ENCODE measurements at places on chromosomes 7 and 10. TPM values are rescaled to one million over a fixed set of nuclear protein-coding genes. Genes with fewer than 3 reads are reported as not detected.

DNA sequence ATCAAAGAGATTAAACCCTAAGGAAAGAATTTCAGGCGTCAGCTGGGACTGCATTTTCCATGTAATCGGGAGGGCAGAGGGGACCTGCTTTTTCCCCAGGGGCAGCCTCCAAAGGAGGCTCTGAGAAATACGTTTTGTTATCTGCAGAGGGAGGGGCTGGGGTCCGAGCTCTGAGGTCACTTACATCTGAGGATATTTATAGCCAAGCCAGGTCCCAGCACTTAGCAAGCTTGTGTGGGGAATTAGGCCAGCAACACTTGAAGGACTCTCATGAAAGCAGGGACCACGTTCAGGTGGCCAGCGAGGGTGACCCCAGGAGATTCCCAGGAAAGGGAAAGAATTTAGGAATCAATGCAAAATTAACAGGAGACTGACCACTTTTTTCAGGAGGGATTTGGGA lies 20.6 kb upstream of the GDI2 start:
- H3K4me1 ChIP-seq, result no peaks in the 10 kb centered on the region
- H3K27me3 ChIP-seq, result no peaks in the 10 kb centered on the region
- H3K36me3 ChIP-seq, result no peaks in the 10 kb centered on the region

GRCh38 chr7:100080907-100081534 lies 502 bp downstream of the ZNF3 start:
- peak overlapping the region; percentile 92 for H3K27ac ChIP-seq
- ATAC-seq, result no peak
- no peaks in the 10 kb centered on the region for H3K27me3 ChIP-seq
- peak overlapping the region; percentile 89 for H3K4me3 ChIP-seq

Gene ADRA2A
- total RNA-seq, result not detected

Gene PSD
- 3.0 TPM for total RNA-seq

DNA sequence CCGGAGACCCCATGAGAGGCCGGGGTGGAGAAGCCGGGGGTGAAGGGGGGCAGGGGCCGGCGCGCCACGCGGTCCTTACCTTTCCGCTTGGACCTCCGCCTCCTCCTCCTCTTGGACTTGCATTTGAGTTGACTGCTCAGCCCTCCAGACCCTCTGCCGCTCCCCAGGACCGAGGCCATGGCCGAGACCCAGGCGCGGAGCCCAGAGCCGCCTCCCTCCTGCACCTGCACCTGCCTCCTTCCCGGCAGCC lies 428 bp downstream of the ADARB2 start:
- no peak for ATAC-seq
- H3K27ac ChIP-seq, result no peak overlapping the region
- H3K4me1 ChIP-seq, result no peaks in the 10 kb centered on the region

Gene VGF
- 0.13 TPM for total RNA-seq

DNA sequence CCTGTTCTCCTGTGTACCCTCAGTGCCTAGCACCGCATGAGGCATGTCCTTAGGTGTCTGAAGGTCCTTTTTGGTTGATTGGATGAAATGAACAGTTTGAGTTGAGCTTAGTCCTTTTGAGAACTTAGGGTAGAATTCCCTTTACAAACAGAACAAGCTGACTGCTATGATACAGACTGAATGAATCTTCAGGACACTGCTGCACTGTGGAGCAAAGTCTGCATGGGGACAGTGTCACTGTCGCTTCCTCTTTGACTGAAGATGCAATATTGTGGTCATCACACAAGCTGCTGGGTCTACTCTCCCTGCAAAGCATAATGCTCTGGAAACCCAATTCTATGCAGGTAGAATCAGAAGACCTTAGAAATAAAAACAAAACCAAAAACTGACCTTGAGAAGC lies 8.6 kb upstream of the PLAU start:
- H3K4me3 ChIP-seq, result no peak overlapping the region
- H3K27me3 ChIP-seq, result peaks cover 8% of the 10 kb centered on the region
- H3K4me1 ChIP-seq, result no peaks in the 10 kb centered on the region
- no peaks in the 10 kb centered on the region for H3K36me3 ChIP-seq
- ATAC-seq, result no peak
